Fibroblast of skin of left biceps (primary cell): ENCODE measurements at places on chromosomes 4 and X.

- DNase-seq, result no peak
These were observed 232.2 kb upstream of the SLIT2 start for GRCh38 chr4:20019310-20020015.

DNA sequence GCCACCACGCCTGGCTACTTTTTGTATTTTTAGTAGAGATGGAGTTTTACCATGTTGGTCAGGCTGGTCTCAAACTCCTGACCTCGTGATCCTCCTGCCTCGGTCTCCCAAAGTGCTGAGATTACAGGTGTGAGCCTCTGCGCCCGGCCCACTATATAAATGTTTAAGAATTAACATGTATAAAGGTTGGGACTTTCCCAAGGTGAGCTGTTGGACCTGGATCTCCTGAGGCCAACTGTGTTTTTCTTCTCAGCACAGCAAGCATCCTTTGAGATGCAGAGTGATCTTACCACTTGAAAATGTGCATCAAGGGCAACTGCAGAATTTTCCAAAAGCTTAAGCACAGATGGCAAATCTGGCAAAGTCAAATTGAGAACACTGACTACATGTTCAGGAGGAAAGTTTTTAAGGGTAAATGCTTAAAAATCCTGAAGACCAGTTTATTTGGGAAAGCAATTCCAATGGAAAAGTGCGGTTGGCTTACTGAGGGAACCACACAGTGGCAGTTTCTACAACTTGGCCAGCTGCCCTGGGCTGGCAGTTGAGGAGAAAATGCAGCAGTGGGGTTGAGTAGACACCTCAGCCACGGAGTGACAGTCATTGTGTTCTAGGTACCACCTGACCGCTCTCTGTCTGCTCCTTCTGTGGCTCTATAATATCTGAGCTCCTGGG lies 168.9 kb downstream of the CBR4 start:
- DNase-seq, result no peak

DNA sequence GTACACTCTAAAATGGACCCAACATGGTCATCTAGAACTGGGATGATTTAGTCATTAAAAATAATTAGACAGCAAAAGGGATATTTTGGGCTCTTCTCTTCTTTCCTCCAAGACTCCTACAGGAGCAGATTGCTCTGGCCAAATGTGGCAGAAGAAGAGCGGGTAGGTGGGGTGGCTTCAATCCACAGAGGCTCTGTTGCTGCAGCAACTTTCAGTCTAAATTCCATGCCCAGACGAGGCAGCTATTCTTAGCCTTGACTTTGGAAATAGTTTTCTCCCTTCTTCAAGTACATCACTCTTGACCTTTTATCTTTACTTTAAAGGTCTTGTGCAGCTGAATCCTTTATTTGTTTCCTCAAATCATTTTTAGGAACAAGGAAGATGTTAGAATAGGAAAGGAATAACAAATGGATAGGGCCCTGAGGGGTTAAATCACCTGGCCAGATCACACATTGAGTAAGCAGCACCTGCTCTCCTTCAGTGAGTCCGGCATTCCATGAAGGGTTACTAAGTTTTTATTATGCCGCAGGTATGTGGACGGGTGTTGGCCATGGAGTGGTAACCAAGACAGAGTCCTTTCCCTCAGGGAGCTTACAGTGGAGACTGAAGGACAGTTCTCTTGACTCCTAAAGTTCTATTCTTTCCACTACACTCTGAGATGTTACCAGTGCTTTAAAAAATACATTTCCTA lies 19.3 kb upstream of the SORBS2 start:
- no peak for DNase-seq

DNA sequence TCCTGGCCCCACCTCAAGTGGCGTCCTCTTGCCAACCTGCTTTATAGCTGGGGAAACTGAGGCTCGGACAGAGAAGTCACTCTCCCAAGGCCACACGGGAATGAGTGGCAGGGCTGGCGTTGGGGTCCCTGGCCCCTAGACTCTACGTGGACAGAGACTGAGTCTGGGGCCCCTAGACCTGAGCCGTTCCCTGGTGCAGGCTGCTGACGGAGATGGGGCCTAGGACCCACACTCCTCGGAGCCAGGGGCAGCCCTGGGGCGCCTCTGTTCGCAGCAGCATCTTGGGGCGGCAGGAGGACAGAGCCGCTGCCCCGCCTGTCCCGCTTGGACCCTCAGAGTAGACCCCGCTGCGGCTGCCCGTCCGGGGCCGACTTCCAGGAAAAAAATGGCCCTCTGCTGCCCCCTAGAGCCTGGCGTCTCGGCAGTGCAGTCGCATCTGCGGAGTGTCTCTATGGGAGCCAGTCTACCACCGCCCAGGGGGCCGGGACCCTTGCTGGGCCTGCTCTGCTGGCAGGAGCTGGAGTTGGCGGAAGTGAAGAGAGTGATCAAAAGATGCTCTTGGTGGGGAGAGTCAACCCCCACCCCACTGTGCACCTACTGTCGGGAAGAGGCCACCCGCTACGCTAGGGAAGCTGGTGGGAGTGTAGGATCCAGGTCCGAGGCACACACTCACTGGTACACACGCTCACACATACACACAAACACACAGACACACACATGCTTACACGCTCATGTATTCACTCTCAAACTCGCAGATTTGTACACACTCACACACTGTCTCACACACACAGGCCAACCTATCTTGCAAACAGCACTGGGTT lies 220.1 kb downstream of the AFAP1 start:
- DNase-seq, result no peak

DNA sequence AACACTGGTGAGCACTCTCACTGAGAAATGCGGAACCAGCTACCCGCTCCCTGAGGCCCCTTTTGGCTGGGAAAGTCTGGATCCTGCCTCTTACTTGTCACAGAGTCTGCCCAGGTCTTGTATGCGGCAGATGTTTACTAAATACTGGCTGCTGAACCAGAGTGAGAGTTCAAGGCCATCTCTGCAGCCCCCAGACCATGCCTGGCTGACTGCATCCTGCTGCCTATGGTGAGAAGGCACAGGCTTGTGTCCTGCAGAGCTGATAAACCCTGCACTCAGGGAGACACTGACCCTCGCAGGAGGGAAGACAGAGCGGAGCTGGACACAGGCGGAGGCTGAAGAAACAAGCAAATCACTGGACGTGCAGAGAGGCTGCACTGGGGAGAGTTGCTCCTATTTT lies 46.5 kb downstream of the JAKMIP1 start:
- DNase-seq, result no peak

DNA sequence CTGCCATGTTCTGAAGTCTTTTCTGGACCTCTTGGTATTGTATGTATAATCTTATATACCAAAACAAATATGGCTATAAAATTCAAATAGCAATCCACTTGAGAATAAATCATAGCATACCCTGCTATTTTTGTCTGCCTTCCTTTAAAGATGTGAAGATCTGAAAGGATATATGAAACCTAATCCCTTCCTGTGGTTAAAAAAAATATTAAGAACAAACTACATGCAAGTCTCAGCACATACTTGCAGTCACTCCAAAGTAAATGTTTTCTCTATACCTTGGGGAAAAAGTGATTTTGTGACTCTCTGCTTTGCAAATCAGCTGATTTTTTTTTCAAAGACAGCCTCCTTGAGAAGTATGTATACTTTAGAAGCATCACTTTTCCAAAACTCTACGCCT lies 322.9 kb downstream of the ANKRD50 start:
- no peak for DNase-seq

GRCh38 chr4:56410247-56411062 lies 23.2 kb upstream of the AASDH start:
- DNase-seq, result peak; percentile 97

DNA sequence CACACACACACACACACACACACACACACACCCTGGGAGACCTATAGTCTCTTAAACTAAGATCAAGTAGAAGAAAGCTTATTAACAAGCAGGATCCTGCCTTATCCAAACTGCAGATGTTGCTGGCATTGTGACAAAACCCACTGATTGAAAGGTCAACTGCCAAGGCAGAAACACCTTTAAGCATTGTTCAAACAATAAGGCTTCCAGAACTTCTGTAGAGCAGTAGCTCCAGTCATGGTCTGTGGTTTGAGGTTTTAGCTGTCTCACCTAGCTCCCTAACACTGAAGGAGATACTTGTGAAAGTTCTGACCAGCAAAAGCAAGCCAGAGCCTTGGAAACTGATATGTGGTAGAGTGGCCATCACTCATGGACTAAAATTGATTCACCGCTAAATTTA lies 59.8 kb downstream of the PTCHD1 start:
- no peak for DNase-seq

- DNase-seq, result no peak
These were observed 16.3 kb downstream of the TAF9B start for GRCh38 chrX:78123190-78123589.

- DNase-seq, result peak; percentile 17
These were observed 1520.7 kb downstream of the ARAP2 start for GRCh38 chr4:34723605-34724004.

DNA sequence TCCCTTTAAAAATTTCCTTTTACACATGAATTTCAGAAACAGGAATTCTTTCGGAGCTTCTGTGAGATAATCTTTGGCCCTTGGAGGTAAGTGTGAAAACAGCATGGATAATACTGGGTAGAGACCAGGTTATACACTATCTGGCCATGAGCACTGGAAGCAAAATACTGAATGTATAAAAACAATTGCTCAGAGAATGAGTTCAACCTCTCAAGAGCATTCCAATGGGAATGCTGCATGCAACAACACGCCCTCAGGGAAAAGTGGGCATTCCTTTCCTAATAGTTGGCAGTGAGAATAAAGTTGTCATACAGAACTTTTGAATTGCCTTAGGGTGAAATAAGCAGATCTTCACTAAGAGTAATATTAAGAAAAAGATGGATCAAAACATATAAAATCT lies 574.8 kb upstream of the DIPK2B start:
- peak; percentile 54 for DNase-seq

- peak; percentile 35 for DNase-seq
These were observed 57.7 kb downstream of the ARHGAP10 start for GRCh38 chr4:147789596-147789995.

DNA sequence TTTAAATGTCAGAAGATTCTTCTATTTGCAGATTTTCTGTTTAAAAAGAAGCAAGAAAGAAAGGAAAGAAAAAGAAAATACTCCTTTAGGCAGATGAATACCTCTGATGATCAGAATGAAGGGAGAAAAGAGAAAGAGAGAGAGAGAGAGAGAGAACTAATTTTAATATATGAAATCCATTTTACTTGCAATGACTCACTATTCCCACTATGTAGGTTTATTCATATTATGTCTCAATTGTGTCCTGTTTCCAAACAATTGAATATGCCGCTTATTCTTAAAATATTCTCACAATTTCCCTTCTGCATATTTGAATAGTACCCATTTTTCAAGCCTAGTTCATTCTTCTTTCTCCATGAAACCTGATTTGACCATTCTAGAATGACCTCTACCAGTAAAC lies 11.7 kb downstream of the MEPE start:
- no peak for DNase-seq

GRCh38 chr4:95232358-95233156 lies 316.2 kb downstream of the UNC5C start:
- DNase-seq, result no peak

DNA sequence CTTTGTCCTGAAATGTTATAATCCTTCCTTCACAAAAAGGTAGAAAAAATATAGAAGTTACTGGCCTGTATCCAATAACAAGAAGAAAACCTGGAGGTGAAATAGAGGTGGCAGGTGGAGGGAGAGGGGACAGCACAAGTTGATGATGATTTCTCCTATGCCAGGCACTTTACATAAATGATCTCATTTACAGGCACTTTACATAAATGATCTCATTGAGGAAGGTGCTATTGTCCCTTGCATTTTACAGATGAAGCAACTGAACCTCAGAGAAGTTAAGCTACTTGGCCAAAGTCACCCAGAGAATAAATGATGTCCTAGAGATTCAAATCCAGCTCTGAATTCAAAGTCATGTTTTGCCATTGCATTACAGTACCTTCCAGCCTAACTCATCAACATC lies 7.1 kb upstream of the OPHN1 start:
- DNase-seq, result no peak

DNA sequence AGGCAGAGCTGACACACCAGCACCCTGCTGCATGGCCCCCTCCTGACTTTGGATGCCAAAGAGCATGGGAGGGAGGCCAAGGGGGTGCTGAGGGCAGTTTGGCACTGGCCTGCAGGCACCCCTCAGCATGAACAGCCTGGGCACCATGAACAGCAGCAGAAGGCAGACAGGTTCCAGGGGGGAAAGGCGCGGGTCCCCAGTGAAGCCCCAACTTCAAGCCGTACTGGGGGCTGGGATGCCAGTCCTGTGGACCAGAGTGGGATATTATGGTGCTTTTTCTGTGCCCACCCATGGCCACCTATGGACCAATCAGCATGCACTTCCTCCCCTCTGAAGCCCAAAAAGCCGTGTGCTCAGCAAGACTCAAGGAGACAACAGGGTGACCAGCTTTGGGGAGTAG lies 389.9 kb downstream of the TEX13C start:
- no peak for DNase-seq

DNA sequence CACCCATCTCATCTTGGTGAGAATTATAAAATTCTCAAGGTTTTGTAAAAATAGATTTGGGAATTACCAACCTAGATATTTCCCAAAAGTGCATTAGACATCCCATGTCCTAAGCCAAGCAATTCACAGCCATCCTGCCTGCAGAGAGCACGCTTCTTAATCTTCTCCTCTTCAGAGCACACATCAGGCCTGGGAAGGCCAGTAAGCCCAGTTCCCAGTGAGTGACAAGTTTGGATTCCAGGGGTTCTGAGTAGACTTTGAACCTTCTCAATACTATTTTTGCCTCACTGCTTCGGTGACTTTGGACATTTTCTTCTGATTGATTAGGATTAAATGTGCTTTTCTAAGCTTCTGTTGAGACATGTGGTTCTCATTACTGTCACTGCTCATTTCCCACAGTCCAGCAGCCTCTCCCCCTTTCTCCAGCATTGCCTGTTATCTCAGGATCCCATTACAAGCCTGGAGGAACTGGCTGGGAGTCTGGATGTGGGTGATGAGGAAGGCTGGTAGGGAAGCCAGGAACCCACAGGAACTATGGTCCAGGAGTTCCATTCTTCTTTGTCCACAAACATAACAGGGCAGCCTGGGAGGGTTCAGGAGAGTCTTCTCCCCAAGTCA lies 56.4 kb upstream of the TMEM150C start:
- peak; percentile 40 for DNase-seq

GRCh38 chr4:6497796-6498195 lies 25.4 kb upstream of the PPP2R2C start:
- no peak for DNase-seq

DNA sequence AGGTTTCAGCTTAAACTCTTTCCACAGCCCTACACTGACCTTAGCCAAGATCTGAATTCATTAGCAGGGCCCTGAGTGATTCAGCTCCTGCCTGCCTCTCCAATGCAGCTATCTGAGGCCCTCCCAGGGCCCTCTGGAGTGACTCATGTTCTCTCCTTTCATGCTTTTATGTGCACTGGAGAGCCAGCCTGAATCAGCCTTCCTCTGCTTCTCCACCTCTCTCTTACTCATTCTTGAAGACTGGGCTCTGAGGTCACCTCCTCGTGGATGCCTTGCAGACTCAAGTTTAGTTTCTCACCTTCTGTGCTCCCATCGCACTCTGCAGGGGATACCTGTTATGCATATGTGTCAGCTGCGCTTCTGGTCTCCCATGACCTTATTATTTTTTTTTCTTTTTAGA lies 3.1 kb upstream of the OCIAD2 start:
- peak; percentile 87 for DNase-seq

- no peak for DNase-seq
These were observed 31.3 kb downstream of the SUPT20HL2 start for GRCh38 chrX:24282381-24283126.

- no peak for DNase-seq
These were observed 650.8 kb upstream of the DIPK2B start for GRCh38 chrX:45851434-45851991.

- no peak for DNase-seq
These were observed 338.9 kb downstream of the DHX15 start for GRCh38 chr4:24245491-24245820.
